ENCODE measurements at places on chromosomes 2 and 18. TPM values are rescaled to one million over a fixed set of nuclear protein-coding genes. Genes with fewer than 3 reads are reported as not detected.

UPP2 gene
- not detected for total RNA-seq

GALNT14 gene
- not detected for total RNA-seq

STON1 gene
- total RNA-seq = 10.5 TPM

ACVR1C gene
- 0.07 TPM for total RNA-seq

IL1F10 gene
- not detected for total RNA-seq

PPP1R1C gene
- not detected for total RNA-seq

GALNT3 gene
- total RNA-seq = 0.13 TPM

CNRIP1 gene
- 40.0 TPM for total RNA-seq

- DNase-seq = no peak
Measured at GRCh38 chr2:52940101-52940500, 827.5 kb upstream of the CHAC2 start.

DNA sequence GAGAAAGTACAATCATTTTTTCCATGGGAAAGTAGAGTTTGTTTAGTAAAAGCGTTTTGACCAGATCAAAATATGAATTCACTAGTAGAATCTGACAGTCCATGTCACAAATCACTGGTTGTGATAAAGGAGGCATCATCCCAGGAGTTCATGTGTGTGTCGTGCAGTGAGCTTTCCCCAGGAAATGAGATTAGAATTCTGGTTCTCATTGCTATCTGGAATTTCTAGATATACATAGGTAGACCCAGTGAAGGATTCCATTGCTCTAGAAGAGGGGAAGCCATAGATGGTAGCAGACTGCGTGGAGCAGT is 206.6 kb downstream of the NCK2 start:
- DNase-seq = no peak

GRCh38 chr2:208049441-208049840 is 24.1 kb upstream of the PLEKHM3 start:
- no peak for DNase-seq

- no peak for DNase-seq
Measured at GRCh38 chr18:8461544-8461943, 147.7 kb upstream of the RAB12 start.

GRCh38 chr2:62217970-62218369 is 22.1 kb downstream of the B3GNT2 start:
- DNase-seq = no peak

- DNase-seq = no peak
Measured at GRCh38 chr18:47545613-47546012, 294.2 kb upstream of the SKOR2 start.

DNA sequence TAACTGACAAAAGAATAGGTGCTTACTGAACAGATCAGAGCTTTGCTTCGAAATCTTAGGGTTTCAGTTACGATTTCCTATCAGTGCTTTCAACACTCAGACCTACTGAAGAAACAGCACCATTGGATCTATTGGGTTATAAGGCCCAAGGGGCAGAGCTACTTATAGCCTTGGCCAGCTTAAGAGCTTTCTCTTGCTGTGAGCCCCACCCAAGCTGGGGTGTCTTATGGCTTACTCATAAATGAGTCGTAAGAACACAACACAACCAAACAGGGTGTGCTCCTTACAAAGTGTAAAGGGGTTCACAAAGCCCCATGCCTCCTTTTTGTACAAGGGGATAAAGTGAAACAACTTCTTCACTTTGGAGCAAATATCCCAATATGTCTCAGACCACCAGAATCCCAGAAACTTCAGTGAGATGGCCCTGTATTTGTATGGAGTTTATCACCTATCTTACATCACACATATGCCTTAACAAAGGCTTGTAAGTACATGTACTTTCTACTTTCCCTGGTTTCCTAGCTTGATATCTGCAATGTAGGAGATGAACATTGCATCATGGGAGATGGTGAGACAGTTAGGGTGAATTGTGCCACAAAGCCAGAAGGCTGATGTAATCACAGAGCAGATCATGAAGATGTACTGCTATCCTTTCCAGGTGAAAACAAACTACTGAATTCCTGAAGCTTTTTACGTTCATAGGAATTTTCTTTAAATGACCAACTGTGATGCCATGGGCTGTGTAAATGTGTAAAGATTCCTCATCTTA is 115.5 kb upstream of the GLI2 start:
- no peak for DNase-seq

GRCh38 chr2:29528891-29529520 is 392.4 kb downstream of the ALK start:
- no peak for DNase-seq

DNA sequence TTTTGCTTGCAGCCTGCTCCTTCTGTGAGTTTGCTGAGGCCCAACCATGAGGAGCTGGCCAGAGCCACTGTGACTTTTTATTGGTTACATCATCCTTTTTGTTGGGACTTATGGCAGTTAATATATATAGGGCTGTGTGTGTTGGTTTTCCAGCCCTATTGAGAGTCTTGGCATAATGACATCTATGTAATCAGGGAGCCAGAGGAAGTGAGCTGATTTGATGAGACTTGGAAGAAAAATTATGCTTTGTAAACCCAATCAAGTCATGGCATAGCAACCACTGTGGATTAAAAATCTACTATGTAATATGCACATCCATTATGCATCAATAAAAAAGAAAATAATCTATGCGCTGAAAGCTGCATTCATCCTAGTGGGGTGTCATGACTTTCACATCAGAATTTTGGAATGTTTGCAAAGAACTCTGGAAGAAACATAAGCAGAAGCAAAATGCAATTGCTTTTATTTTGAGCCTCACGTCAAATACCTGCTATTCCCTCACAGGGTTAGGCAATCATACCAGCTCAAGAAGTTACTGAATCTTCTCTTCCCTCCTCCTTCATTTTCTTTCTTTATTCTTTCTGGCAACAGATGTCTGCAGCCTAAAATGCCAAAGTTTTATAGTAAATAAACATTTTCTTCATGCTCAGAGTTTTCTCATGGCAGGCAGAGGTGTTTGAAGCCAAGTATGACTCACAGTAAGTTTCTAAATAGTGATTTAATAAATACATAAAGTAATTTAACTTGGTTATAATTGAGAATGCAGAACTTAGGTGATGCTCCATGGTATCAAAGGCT is 308.5 kb downstream of the KCNS3 start:
- DNase-seq = no peak

- DNase-seq = no peak
Measured at GRCh38 chr2:86499326-86499725, 58.2 kb downstream of the KDM3A start.

GRCh38 chr2:195899226-195899625 is 169.4 kb downstream of the DNAH7 start:
- no peak for DNase-seq

DNA sequence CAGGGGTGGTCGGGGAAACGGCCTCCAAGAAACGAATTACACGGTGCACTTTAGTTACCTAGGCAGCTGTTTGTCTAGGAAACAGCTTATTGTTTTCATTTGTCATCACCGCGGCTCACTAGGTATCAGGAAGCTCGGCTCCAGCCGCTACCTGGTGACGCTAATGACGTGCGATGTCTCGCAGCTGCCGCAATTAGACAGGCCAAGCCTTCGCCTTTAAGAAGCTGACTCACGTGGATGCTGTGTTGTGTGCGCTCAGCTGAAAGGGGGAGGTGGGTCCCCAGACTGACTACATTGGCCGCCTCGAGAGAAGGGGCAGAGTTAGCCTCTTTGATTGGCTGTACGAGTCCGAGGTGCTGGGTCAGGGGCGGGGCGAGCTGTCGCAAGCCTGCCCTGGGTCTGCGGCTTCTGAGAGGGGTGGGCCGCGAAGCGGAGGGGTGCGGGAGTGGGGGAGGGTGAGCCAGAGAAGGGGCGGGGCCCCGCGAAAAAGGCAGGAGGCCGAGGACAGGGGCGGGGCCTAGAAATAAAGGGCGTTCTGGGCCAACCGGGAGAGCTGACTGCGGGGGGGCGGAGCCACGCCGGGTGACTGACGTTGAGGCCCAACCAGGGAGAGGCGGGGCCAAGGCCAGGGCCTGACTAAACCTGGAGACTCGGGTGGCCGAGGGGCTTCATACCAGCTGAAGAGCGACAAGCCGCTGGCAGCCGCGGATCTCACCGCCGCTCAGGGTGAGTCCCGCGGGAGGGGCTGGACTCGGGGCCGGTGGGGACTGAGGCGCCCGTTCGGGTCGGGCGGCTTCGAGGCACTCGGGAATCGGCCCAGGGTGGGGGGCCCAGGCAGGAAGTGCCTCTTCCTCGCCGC is at the start of gene YPEL5:
Gene YPEL5 (plus strand): TSS at position 671 of the 859 bp plus-strand sequence. CDS start 9,645 bp downstream, outside the sequence.
- DNase-seq = peak; percentile 98

- DNase-seq = no peak
Measured at GRCh38 chr2:220847589-220847988, 724.5 kb downstream of the EPHA4 start.

DNA sequence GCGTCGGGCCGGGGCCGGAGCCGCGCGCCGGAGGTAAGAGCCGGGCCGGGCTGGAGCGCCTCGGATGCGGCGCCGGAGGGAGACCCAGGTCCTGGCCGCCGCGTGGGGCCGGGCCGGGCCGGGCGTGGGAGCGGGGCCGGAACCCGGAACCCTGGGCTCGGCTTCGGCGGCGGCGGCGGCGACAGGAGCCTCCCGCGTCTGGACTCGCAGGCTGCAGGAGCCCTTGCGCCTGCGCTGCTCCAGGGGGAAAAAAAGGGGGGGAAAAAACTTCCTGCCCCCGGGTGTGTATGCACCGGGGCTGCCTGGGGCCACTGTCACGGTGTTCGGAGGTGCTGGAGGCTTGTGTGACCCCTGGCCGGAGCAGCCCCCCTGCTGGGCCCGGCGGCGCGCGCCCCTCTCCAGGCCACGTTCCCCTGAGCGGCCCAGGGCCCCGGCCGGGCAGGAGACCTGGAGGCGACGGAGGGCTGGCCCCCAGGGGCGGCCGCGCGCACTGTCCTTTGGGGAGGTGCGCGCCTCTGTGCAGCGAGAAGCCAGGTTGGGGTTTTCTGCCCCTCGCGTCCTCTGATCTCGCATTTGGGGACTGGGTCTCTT is 864 bp downstream of the KLHL29 start:
- no peak for DNase-seq

DNA sequence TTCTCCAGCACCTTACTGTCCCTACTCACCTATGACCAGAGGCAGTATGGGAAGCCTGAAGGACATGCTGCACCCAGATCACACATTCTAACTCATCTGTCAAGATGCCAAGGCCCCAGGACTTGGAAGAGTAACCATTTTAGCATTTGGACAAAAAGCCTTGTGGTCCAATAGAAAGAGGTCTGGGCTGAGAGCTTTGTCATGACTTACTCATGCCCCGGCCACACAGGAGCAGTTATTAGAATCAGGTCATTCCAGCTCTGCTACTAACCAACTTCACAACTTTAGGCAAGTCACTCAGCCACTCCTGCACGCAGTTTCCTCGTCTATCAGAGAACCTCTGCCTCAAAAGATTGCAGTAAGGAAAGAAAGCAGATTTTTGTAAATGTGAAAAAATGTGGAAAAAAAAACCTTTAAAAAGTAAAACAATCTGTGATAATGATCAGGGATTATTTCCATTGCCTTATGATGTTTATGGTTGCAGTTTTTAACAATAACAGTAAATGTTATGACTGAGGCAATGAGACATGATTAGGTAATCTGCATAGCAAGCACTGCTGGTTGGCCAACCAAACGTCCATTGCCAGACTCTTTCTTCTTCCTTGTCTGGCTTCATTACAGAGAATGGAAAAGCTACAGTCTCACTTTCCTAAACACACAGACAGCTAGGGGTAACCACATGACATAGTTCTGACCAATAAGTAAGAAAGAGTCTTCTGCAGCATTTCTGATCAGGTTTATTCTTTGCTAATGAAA is 255.4 kb upstream of the CHAC2 start:
- DNase-seq = no peak

GRCh38 chr18:43777636-43778304 is 500.5 kb upstream of the SYT4 start:
- DNase-seq = no peak

- no peak for DNase-seq
Measured at GRCh38 chr2:60353406-60353800, 200.1 kb downstream of the BCL11A start.

DNA sequence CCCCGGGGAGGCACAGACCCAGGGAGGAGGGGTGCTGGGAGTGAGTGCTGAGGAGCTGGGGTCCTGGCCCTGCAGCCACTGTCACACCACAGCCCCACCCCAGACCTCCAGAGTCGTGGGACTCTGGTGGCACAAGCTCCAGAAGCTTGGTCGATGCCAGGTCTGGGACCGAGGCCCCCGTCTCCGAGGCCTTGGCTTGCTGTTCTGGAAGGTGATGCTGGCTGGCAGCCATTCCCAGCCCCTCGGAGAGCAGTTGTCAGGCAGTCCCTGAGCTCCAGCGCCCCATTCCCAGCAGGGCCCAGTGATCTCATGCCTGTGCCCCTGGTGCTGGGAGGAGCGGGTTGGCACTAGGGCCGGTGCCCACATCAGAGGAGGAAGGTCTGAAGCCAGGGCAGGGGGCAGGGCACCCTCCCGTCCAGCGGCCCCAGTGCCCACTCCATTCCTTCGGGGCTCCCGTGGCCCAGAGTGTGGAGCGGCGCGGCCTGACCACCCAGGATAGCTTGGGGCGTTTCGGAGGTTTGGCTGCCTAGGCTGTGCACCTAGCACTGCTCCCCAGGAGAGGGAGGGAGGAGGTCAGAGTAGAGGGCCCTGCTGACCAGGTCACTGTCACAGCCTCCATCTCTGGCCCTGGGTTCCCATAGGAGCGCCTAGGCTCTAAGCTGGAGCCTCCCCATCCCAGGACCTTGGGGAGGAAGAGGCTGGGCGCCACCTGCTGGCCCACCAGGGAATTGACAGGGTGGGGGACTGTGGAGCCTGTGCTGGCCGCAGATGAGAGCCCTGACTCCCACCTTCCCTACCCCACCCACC is 16.8 kb upstream of the ALPI start:
- no peak for DNase-seq

DNA sequence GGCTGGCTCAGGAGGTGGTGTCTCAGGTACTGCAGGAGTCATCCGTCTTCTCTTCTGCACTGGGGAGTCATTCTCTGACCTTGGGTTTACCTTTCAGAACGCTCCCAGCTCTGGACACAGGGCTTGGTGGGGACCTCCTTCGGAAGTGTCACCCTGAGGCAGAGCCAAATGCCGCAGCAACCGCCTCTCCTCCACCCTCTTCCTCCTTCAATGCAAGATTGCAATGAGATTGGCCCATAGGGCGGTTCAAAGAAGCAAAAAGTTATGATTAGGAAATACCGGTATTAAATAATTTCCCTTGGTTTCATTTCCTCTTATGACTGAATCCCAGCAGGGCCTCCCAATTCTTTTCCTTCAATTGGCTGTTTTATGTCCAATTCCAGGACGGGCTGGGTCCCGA is 178.8 kb downstream of the ACKR3 start:
- no peak for DNase-seq

GRCh38 chr2:73859721-73860586 is 31.2 kb downstream of the STAMBP start:
- DNase-seq = peak; percentile 33
